ENCODE measurements at places on chromosomes 7 and 10.

GRCh38 chr10:32981760-32982159, 23.7 kb upstream of the ITGB1 start:
- DNase-seq = no peak

GRCh38 chr10:69572159-69573055, 815 bp downstream of the NEUROG3 start:
- DNase-seq = no peak

- no peak for DNase-seq
Measured at GRCh38 chr10:46312953-46313352, 26.2 kb downstream of the ANTXRL start.

GRCh38 chr10:79397575-79398303, 47.7 kb downstream of the ZCCHC24 start:
- no peak for DNase-seq

- DNase-seq = no peak
Measured at GRCh38 chr7:84568781-84569180, 374.2 kb upstream of the SEMA3A start.

DNA sequence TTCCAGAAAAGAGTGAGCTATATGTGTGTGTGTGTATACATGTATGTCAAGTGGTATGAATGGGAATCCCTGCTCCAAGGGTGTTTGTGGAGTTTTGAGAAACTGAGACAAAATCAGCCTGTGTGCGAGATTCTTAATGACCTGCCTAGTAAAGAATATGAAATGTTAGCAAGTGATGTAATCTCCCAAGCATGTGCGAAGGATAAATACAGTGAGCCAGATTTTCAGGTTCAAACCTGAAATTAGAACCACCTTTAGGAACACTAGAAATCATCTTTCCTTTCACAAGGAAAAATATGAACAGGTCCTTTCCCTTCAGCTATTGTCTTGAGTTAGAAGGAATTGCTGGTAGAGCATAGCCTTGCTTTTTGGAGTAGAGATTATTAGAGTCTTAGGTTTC, 457.6 kb downstream of the LRMDA start:
- DNase-seq = no peak

- DNase-seq = no peak
Measured at GRCh38 chr10:50999163-50999562, 75.1 kb upstream of the PRKG1 start.

DNA sequence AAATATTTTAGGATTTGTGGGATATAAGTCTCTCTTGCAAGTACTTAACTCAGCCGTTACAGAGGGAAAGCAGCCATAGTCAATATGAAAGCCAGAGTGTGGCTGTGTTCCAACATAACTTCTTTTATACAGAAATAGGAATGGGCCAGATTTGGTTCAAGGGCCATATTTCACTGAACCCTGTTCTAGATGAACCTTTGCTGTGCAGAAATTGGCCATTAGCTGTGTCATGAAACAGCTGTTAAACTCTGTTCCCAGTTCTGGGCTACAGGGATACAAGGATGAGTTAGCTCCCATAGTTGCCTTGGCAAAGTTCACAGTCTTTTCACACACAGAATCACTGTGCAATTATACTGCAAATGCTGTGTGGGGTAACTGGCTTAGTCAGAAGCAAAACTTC, 213.9 kb upstream of the LRRN3 start:
- DNase-seq = no peak

DNA sequence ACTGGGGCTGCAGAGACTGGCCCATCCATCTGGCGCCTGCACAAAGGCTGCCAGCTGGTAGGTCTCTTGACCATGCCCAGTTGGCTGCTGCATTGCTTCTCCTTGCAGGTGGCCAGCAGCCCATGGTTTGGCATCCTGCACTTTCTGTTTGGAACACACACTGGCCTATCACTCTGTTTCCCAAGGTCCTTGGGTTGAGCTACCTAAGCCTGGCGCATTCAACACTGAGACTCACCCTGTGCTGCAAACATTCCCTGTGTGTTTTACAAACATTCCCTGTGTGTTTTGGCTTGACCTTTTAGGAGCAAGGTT, 55.5 kb downstream of the TACR2 start:
- DNase-seq = no peak

GRCh38 chr7:44066111-44066460, 719 bp upstream of the PGAM2 start:
- DNase-seq = no peak

DNA sequence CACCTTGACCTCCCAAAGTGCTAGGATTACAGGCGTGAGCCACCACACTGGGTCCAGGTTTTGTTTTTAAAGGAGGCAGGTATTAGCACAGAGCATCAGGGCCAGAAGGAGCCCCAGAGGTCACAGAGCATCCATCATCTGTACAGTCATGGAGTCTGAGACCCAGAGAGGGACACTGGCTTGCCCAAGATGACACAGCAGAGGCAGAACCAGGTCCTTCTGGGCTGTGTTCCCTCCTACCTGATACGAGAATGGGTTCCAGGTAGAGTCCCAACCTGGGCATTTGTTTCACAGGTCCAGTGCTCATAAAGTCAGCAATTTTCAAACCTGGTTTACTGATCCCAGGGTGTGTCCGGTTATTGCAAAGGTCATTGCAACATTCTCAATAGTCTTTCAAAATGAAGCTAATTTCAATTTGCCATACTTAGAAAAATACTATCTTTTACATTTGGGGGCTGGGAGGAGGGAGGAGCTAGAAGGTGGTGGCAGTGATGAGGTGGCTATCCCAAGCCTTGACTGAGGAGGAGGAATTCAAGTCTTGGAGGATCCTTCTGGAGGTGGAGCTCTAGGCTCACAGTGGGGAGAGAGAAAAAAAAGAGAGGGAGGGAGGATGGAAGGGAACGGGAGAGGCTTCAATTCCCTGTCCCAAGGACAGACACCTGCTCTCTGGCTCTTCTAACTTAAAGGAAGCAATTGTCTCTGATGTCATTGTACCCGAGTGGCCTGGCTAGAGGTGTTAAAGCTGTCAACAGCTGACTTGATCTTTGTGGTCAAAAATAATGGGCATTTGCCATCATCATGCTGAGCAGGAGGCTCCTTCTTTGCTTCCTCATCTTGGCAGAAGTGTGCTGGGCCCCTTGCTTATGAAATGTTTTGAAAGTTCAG, 8.1 kb downstream of the MXI1 start:
- no peak for DNase-seq

GRCh38 chr10:46237815-46238510, 48.8 kb upstream of the ANTXRL start:
- DNase-seq = no peak
